Natural killer cell treated with Interleukin-12 subunit alpha and Interleukin-12 subunit beta and Interleukin-15 and Interleukin-18, amount 100 ng/mL, for 72 hours (primary cell): ENCODE measurements at places on chromosomes 13 and 19. TPM values are rescaled to one million over a fixed set of nuclear protein-coding genes. Genes with fewer than 3 reads are reported as not detected.

- no peak for DNase-seq
Observed at GRCh38 chr13:76826527-76826926, 59.7 kb downstream of the KCTD12 start.

DNA sequence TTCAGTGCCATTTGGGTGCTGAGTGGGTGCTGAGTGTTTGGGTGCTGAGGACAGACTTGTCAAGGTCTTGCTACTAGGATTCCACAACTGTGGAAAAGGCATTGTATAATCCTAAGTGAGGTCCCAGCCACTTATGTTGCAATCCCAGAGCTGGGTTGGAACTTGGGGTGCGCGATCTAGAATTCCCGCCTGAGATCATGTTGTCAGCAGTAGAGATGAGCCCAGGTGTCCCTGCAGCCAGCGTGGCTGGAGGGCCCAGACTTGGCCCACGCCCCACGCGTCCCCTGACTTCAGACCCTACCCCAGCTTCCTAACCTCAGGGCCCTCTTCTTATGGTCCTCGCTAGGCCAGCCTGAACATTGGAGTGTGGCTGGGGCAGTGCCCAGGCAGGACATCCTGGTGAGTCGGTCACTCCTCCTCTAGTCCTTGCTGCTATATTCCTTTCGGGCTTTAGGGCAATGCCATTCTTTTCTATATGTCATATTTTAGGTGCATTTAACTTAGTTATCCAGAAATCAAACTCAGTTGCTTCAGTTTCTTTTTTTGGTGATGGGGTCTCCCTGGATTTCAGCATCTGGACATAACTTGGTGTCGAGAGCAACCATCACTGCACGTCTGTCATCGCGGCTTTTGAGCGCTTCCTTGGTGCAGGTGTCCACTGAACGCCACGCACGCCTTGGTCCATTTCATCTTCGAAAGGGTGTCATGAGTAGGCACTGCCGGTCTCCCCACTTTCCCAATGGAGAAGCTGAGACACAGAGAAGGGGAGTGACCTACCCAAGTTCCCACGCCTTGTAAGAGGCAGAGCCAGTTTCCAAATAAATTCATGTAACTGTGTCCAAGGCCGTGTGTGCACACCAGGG is 46.4 kb upstream of the F7 start:
- no peak for DNase-seq

GRCh38 chr19:3781603-3782002 is 4.6 kb downstream of the MATK start:
- DNase-seq, result no peak

DNA sequence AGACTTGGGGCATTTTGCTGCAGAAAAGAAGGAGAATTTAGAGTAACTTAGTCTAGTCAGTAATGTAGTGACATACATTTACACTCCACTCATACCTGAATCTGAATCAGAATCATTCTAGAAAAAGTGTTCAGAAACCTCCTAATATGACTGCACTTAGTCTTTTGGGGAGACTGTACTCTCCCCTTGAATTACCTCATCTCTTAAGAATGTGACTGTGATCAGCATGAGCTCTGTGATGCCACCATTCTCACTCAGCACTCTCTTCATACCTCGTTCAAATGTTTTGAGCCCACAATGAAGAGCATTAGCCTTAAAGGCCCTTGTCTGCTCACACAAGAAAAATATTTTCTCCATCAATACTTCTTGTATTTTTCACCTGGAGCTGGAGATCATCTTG is 229.4 kb downstream of the FGF14 start:
- no peak for DNase-seq

DNA sequence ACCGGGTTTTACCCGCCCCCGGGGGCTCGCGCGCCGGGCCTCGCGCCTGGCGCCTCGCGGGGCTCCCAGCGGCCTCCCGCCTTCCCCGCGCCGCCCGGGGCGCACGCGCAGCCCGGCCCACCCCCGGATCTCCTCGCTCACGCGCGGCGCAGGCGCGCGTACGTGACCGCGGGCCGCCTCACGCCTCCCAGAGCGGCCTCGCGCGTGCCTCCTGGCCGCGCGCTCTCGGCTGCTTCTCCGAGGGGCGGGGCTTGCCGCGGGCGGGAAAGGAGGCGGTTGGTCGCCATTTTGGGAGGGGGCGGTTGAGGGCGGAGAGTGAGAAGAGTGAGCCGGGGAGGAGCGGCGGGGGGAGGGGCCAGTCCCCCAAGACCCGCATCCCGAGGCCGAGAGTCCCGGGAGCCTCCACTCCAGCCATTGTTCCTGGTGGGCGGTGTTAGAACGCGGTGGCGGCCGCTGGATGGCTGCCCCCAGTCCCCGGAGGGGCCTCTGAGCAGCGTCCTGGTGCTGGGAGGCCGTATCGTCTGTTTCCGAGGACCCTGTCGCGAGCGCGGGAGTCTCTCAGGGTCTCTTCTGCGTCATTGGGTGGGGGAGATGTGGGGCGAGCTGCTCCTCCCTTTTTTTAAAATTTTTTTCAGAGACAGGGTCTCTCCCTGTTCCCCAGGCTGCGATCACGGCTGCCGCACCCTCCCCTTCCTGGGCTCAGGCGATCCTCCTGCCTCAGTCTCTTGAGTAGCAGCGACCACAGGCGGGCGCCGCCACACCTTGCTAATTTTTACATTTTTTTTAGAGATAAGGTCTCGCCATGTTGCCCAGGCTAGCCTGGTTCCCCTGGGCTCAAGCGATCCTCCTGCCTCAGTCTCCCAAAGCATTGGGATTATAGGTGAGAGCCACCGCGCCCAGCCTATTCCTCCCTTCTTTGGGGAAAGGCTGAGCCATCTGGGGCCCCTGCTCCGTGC is at the start of gene ZNF541:
Gene ZNF541 (minus strand): TSS at position 78 of the 956 bp plus-strand sequence. CDS start 17,292 bp downstream, outside the sequence.
- DNase-seq, result peak; percentile 85

DNA sequence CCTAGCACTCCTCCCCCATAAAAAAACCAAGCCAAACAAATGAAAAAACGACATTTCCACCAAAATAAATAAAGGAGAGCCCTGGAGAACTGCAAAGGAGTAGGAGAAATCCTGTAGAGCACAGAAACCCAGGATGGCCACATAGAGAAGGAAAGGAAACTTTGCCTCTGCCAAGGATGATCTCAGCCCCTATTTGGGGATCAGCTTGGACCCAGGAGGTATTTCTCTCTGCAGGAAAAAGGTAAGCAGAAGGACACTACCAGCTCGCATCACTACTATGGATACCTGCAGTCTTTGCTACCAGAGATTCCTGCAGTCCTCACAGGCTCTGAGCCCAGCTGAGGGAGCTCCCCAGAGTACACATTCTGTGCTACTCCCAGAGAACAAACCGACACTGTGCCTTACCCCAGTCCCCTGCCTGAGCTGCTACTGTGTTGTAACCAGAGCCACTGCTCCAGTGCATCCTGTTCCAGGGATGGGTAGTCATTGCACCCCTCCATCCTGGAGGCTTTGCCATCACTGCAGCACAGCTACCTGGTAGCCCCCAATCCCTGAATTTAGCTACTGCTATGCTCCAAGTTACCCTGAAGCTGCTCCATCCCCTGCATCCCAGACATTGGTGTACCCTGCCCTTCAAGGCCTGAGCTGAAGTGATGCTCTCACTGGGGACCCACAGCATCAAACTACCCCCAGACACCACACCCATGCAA is 41.7 kb downstream of the VWA8 start:
- no peak for DNase-seq

GRCh38 chr13:68050761-68051160 is 820.6 kb upstream of the PCDH9 start:
- DNase-seq, result no peak

FARP1 gene
- total RNA-seq, result 2.2 TPM

DNA sequence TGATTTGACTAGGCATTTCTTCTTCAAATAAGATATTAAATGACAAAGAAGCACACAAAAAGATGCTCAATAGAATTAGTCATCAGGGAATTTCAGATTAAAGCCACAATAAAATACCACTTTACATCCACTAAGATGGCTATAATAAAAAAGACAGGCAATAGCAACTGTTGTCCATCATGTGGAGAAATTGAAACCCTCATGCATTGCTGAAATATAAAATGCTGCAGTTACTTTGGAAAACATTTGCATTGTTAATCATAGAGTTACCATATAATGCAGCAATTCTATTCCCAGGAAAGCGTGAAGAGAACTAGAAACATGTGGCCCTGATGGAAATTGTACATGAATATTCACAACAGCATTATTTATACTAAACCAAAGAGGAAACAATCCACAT is 605.5 kb upstream of the SLITRK1 start:
- no peak for DNase-seq
